Stimulated activated CD8-positive, alpha-beta memory T cell treated with anti-CD3 and anti-CD28 coated beads, Interleukin-4, amount 100 ng/mL, for 24 hours (primary cell): ENCODE measurements at places on chromosomes 4 and X.

DNA sequence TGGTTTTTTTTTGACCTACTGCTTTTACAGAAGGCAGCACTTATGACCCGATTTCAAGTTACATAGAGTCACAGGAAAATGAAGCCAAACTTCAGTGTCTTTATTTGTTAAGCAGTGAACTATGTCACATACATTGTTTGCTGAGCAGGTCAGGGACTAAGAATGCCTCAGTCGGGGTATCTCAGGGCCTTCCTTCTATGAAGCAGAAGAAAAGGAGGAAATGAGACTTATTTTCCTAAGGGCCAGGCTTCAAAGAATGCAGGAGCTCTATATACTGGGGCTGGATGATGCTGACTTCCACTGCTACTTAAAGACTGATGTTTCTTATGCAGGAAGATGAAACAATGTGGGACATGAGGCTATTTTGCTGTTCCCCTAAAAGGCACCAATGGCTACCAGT, 558.4 kb upstream of the IGFBP7 start:
- no peak for DNase-seq

DNA sequence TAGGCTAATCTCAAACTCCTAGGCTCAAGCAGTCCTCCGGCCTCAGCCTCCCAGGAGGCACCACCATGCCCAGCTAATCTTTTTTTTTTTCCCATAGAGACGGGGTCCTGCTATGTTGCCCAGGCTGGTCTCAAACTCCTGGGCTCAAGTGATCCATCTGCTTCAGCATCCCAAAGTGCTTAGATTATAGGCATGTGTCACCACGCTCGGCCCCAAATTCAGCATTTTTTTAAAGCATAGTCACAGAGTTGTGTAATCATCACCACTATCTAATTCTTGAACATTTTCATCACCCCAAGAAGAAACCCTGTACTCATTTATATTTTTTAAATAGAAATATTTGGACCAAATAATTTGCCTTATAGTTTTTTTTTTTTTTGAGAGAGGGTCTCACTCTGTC, 10.3 kb downstream of the CENPI start:
- DNase-seq = no peak

GRCh38 chr4:89754531-89754930, 82.4 kb downstream of the SNCA start:
- no peak for DNase-seq

- DNase-seq = no peak
Observed at GRCh38 chr4:96073461-96073860, 233.6 kb downstream of the PDHA2 start.

- no peak for DNase-seq
Observed at GRCh38 chr4:140744421-140744820, 11.8 kb downstream of the TBC1D9 start.

DNA sequence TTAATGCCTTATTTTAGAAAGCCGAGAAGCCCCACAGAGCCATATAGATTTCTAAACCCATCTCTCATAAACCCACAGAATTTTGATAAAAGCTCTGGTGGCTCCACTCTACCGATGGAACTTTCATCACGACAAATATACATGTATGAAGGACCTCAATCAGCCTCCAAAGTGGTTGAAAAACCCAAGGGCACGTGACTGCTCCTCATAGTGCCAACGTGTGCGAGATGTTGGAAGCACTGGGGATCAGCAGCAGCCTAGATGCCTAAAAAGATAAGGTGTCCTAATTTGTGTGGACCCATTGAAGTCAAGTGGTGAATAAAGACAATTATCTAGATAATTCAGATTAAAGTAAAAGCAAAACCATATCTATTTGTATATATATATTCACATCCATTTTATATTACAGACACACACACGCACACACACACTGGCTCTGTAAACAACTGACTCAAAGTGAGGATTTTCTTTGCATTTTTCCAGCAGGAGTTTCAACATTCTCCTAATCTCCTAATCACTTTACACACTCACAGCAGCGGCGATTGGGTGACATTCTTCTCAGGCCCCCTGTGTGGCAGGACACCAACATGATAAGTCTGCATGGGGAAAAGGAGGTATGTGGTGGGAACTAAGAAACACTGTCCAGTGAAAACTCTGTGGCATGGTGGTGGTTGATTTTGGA, 2.8 kb upstream of the PITX2 start:
- DNase-seq = no peak

GRCh38 chr4:10108818-10109783, 7.5 kb downstream of the WDR1 start:
- DNase-seq = no peak

DNA sequence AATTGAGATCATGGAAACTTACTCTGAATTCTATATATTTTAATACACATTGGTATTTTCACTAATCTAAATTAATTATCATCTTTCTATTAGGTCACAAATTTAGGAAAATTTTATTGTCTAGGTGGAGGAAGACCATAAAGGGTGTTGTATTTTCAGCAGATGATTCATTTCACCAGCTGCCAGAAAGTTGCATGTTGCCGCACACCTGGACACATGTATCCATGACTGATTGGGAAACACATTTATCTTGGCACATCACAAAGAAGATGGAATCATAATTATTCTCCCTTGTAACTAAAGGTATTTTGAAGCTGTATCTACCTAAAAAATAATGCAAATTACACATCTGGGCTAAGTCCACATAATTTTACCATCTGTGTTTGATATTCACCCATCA, 33.1 kb downstream of the SLC7A11 start:
- DNase-seq = no peak

DNA sequence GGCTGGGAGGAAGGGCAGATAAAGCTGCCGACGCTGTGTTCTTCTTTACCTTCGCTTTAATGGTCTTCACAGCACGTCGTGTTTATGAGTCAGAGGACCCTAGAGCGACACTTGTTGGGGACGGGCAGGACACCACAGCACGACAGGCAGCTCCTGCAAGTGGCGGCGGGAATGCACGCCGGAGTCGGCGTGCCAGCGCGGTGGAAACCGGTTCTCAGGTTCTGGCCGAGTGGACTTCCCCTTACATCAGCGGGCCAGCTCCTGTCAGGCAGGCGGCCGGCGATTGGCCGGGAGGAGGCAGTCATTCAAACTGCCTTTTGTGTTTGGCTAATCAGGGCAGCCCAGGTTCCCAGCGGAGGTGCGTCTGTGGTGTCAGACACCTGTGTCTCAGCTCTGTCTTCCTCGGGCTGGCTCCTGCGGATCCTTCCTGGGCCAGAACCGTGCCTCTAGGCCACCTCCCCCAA, 150.9 kb downstream of the SHROOM3 start:
- DNase-seq = no peak

- DNase-seq = no peak
Observed at GRCh38 chr4:101032541-101032940, 314.8 kb downstream of the PPP3CA start.

DNA sequence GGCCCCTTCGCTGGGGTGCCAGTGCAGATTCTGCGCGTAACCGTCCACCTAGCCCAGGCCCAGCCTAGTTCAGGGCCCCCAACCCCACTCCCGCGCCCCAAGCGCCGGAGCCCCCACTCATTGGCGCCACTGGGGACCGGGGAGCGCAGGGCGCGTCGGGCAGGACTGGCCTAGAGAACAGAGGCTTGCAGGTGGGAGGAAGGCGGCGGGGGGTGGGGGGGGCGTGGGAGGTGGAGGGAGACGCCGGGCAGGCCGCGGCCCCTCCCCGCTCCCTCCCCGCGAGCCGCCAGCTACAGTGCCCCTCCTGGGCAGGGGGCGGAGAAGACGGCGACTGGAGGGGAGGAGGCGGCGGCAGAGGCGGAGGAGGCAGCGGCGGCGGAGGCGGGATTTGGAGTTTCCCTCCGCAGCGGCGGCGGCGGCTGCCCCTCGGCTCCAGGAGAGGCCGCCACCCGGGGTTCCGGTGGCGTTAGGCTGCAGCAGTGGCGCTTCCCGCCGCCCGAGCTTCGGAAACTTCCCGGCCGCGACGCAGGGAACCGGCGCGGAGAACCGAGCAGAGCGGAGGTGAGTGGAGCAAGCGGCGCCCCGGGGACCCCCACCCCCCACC, 4.8 kb upstream of the DUSP9 start:
- DNase-seq = no peak

GRCh38 chr4:1293991-1294390, 4.3 kb downstream of the MAEA start:
- DNase-seq = no peak

- DNase-seq = no peak
Observed at GRCh38 chrX:68683580-68683979, 36.1 kb downstream of the STARD8 start.

DNA sequence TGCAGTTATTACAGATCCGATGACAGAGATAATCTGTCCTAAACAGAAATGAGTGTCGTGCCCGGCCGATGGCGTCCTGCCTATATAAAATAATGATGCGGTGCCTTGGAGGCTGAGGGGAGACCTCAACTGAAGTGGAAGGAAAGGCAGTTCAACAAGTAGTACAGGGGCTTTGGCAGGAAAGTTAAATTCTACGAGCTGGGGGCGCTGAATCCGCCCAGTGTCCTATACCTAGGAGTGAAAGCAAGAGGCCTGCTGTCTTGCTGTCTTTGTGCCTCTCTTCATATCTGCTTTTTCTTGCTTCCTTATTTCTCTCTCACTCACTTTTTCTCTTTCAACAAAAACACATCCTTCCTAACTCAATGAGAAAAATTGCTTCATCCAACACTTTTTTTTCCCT, 82.2 kb upstream of the PRPS2 start:
- DNase-seq = no peak

- DNase-seq = no peak
Observed at GRCh38 chr4:76489686-76490161, 54.7 kb downstream of the SHROOM3 start.

- DNase-seq = no peak
Observed at GRCh38 chr4:174320494-174321199, 36.9 kb downstream of the CEP44 start.

GRCh38 chr4:15035159-15035558, 32.9 kb downstream of the CPEB2 start:
- no peak for DNase-seq

DNA sequence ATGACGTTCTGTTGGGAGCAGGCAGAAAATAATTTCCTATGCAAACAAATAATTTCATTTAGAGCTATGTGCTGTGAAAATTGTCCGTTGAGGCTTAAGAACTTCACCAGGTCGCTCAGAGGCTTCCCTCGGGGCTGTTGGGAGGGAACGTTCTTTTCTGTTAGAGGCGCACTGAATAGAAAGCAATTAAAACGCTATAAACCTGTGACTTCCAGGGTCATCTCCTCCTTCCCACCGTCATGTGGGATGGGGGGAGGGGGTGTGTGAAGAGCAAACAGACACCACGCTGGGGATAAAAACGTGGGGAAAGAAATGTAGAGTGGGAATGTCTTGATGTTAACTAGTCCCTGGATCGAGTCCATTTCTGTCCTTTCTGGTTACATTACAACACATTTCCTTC, 35.2 kb upstream of the ZNF518B start:
- no peak for DNase-seq

DNA sequence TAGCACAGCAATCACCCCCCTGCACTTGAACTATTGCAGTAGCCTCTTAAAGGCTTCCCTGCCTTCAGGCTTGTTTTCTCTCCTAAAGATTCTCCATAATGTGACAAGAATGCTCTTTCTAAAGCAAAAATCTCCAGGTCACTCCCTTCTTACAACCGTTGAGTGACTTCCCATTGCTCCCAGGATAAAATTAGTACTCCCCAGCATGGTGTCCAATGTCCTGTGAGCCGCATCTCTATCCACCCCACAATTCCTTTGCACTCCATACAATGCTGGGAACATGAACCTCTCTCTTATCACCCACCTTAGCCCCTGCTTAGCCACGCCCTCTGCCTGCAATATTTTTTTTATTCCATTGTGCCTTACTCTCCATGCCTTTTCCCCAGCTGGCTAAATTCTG, 85.7 kb upstream of the SHISA3 start:
- DNase-seq = no peak

DNA sequence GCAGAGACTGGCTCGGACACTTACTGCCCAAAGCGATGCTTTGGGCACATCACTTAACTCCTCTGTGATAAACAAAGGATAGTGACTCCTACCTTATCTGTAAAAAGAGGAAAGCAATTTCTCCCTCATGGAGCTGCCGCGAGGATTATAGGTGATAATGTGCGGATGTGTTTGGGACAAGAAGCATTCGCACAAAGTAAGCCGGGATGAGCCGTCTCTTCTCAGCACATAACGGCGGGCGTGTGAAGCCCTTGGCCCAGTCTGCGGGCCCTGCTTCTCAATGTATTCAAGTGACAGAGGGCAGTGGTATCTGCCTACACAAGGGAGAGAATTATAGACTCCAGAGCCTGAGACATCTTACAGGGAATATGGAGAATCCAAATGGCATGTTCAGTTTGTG, 550.3 kb upstream of the CPEB2 start:
- no peak for DNase-seq

DNA sequence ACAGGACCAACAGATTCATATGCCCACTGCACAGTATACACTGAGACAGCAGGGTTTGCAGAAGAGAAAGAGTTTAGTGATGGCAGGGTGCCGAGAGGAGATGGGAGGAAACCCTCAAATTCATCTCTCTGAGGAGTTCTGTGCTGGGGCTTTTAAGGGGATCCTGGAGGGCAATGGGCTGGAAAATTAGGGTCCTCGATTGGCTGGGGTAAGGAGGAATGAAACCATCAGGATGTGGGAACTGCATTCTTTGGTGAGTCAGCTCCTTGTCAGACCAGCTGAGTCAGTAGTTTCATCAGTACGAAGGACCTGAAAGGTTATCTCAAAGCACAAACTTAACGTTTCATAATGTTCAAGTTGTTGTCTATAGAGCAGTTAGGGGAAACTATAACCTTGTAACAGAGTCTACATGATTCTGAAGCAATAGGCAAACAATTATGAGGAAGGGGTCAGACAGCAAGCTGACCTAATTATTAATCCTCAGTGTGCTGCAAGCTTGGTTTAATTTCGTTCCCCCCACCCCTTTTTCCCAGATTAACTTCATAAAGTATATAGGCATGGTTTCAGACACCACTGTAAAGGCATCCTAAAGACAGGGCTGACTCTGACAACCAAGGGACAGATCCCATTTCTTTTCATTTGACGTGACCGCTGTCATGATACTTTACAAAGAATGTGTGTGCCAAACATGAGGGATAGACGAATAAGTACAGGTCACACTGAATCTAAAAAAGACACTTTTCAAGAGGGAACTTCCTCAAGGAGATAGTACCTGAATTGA, 1.5 kb upstream of the MSMO1 start:
- DNase-seq = no peak

- no peak for DNase-seq
Observed at GRCh38 chr4:89277412-89277811, 30.2 kb downstream of the GPRIN3 start.

- no peak for DNase-seq
Observed at GRCh38 chrX:67587946-67588624, 44.3 kb downstream of the AR start.

DNA sequence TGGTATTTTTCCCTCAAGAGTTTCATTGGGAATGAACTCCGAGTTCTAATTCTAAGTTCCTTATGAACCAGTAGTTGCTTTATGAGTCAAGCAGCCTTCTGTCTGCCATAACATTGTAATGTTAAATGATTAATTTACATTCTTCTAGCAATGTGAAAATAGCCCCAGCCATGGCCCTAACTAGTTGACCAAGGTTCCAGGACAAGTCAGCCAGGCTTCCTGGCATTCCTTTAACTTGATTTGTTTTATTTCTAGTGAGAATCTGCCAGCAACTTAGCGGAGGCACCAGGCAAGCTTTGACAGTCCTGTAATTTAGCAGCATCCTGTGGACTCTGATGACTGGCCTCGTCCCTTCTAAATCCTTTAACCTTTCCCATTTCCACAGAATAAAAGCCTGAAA, 69.0 kb downstream of the GLRA2 start:
- DNase-seq = no peak
